Mesothelial cell of epicardium (in vitro differentiated cells): ENCODE measurements at places on chromosomes 7 and 10.

DNA sequence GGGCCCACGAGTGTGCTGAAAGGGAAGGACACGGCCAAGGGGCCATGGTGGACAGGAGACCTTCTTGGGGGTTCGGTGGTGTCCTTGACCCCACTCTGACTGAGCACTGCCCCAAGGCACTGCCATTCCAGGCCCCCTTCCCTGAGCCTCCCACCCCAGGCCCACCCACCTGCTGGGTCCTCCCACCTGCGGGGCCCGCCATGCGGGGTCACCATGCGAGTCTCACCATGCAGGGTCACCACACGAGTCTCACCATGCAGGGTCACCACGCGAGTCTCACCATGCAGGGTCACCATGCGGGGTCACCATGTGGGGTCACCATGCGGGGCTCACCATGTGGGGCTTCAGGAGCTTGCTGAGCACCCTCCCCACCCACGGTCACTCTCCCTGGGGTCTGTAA, 76.3 kb downstream of the LHPP start:
- H3K4me3 ChIP-seq = no peak overlapping the region
- no peak overlapping the region for H3K27ac ChIP-seq
- DNase-seq = no peak
- H3K27me3 ChIP-seq = no peaks in the 10 kb centered on the region

- no peak overlapping the region for H3K4me3 ChIP-seq
- peaks cover 3% of the 10 kb centered on the region for H3K4me1 ChIP-seq
- H3K27me3 ChIP-seq = no peaks in the 10 kb centered on the region
- H3K27ac ChIP-seq = no peak overlapping the region
- peaks cover 1% of the 10 kb centered on the region for H3K36me3 ChIP-seq
- no peak for DNase-seq
Measured at GRCh38 chr7:41771717-41772116, 68.8 kb upstream of the INHBA start.

DNA sequence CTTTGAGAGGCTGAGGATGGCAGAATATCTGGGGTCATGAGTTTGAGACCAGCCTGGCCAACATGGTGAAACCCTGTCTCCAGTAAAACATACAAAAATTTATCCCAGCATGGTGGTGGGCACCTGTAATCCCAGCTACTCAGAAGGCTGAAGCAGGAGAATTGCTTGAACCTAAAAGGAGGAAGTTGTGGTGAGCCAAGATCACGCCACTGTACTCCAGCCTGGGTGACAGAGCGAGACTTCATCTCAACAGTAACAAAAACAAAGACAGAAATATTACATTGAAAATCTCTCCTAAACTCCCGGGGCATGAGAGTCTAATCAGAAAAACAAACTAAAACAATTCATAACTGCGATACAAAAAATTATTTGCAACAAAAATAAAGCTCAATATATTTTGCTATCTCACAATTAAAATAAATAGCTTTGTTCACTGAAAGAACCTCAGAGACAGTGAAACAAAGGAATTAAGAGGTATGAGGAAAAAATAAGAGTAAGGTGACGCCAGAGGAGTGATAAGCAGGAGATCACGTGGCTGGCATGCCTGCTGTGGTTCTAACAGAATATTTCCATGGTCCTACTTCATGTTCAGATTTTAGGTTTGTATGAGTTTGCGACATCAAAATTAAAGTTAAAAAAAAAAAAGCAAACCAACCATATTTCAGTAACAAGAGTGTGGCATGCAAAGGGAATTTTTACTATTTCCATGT, 527.7 kb upstream of the POM121L12 start:
- no peak overlapping the region for H3K27ac ChIP-seq
- H3K27me3 ChIP-seq = no peaks in the 10 kb centered on the region
- no peaks in the 10 kb centered on the region for H3K36me3 ChIP-seq
- no peaks in the 10 kb centered on the region for H3K4me1 ChIP-seq
- no peak overlapping the region for H3K4me3 ChIP-seq

DNA sequence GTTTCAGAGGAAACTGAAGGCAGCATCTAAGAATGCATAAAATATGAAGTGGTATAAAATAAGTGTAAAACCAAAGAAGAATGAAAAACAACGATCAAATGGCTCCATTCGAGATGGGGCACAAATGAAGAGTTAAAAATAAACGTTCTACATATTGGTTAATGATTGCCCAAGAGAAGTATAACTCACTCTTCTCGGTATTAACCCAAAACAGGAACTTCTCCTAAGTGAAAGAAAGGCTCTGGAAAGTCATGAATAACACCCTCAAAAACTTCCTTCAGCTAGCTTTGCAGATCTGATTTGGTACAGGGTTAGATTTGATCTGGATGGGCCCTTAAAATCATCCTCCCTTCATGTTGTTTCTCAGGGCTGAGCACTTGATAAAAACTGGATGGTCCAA, 94.3 kb upstream of the ADO start:
- H3K36me3 ChIP-seq = no peaks in the 10 kb centered on the region
- H3K4me1 ChIP-seq = no peaks in the 10 kb centered on the region
- no peak overlapping the region for H3K27ac ChIP-seq
- no peak overlapping the region for H3K4me3 ChIP-seq
- peaks cover 2% of the 10 kb centered on the region for H3K27me3 ChIP-seq
- no peak for DNase-seq

GRCh38 chr7:84688671-84689070, 494.1 kb upstream of the SEMA3A start:
- no peak overlapping the region for H3K4me3 ChIP-seq
- H3K36me3 ChIP-seq = peaks cover 2% of the 10 kb centered on the region
- H3K4me1 ChIP-seq = peaks cover 9% of the 10 kb centered on the region
- DNase-seq = no peak
- no peak overlapping the region for H3K27ac ChIP-seq
